ENCODE measurements at places on chromosomes 5 and 9.

GRCh38 chr9:7601739-7602138 lies 197.8 kb downstream of the DMAC1 start:
- no peak for DNase-seq

DNA sequence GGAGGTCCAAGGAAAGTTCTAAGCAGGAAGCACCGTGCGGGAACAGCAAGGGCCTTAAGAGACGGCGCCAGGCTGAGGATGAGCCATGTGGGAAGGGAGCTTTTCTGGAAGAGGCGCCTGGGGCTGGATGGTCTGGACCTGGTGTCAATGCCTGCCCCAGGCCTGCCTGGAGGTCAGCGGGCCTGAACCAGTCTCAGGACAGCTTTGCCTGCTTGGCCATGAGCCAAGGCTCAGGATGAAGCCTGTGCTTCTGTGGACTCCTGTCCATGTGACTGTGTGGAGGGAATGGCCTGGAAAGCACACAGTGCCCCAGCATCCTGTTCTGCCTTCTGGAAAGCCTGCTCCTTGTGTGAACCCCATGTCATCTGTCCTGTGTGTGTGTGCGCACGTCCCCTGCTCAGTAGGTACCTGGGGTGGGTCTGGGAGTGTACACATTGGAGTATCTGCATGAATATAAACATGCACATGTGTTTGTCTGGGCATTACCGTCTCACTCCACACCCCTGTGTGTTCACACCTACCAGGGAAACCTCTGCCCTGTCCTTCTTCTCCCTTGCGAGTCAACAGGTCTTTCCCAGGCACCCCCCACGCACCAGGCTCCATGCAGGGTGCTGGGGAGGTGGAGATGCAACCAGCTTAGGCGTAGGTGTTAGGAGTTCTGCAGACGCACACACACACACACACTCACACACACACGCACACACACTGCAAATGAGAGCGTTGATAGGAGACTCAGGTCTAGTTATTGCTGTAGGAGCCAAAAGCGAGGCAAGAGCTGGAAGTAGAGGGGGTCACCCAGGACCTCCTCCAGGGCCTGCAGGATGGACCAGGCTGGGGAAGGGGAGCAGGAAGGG lies 24.8 kb downstream of the DAB2IP start:
- no peak for DNase-seq

DNA sequence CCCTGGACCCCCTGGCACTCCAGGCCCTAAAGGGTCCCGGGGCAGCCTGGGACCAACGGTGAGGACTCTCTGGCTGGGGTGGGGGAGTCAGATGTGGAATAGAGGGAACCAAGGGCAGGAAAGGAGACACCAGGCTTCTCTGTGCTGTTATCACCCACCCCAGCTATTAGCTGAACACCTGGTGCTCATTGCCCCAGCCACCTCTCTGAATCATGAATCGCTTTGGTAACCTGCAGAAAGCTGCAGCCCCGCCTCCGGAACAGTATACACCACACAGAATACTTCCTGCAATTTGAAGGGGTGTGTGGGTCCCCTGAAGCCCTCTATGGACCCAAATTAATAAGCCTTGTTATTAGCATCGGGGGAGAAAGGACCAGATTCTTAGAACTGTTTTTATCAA lies 40.4 kb upstream of the ORM1 start:
- no peak for DNase-seq

DNA sequence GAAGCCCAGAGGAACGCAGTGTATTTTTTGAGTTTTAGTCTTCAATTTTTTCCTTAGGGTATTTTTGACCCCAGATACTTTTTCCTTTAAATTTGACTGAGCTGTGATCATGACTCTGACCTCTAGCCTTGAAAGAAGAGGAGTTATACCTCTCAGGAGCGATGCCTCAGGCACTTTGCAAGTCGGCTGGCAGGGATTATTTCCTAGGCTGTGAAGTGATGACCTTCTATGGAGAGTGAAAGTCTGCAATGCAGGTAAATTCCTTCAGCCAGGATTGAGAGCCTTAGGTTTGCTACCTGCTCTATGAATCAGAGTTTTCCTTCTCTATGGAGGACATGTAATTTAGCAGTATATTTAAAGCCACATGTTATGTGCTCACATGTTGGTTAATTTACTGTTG lies 10.8 kb upstream of the NUDT12 start:
- no peak for DNase-seq

- no peak for DNase-seq
Measured at GRCh38 chr5:1760656-1761452, 38.8 kb downstream of the MRPL36 start.

DNA sequence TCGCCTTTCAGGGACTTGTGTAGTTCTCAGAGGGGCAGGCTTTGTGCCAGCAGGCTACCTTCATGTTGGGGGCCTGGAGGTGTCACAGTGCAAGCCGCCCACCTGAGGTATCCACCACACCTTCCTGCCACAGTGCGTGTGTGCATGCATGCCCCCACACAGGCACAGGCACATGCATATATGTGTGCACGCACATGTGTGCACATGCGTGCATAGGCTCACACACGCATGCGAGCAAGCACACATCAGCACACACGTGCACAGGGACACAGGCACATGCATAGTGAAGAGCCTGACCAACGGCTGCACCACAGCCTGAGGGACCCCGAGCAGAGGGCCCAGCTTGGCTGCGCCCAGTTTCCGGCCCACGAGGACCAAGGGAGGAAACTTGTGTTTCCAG lies 36.1 kb downstream of the IRX4 start:
- DNase-seq = no peak

DNA sequence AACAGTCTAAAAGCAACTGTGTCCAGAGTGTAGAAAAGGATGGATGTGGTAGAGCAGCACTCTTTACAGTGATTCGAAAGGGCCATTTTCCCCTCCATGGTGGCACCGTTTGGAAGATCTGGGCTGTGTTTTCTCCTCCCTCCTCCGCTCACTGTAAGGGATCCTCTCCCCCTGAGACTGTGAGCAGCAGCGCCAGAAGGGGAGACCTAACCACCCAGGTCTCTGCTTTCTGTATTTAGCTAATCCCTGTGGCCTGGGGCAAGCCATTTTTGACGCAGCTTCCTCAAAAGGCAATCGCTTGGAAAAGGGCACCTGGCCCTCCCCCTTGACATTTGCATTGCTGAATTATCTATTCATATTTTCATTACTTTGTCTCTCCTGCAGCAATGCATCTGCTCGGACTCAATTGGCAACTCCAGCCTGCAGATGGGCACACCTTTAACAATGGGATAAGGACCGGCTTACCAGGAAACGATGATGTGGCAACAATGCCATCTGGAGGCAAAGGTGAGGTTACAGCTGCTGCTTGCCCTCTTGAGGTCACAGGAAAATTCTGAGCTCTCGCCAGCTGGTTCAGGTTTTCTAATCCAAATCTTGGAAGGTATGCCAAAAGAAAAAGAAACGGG lies 244.3 kb upstream of the WWC1 start:
- DNase-seq = peak; percentile 54

GRCh38 chr9:135216791-135217441 lies 129.4 kb downstream of the OLFM1 start:
- DNase-seq = no peak

DNA sequence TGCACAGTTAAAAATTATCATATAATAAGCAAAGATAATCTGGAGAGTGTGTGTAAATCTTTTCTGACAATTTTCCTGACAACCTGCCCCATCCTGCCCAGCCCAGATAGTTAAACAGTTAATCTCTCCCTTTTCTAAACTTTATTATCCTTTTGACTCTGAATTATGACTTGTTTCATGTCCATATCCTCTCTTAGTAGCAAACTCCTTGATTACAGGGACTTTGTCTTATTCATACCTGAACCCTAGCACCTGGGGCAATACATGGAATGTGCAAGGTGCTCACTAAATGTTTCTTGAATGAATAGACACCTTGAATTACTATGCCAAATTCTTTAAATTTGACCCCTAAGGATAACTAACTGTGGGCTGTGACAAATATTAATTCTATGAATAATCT lies 186.7 kb downstream of the FAM170A start:
- no peak for DNase-seq

All from H1 (cell line).